ENCODE measurements at places on chromosomes 16 and 17.

GRCh38 chr16:10978871-10979446 lies 34.6 kb downstream of the CLEC16A start:
- DNase-seq: no peak

DNA sequence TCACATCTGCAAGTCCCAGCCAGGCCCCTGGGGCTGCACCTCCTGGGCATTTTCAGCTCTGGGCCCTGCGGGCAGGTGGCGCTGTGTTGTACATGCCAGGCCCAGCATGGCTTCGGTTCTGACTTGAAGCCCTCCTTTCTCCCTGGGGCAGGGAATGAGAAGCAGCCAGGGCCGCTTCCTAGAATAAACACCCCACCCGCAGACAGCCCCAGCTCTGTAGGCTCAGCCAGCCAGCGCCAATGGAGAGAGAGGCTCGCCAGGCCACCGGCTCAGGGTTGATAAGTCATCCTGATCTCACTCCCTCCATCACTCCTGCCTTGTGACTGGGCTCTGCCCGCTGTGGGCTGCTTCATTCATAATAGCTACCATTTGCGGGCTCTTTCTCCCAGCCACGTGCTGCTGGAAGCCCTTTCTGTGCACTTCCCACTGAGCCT lies 6.0 kb upstream of the GLIS2 start:
- peak; percentile 61 for DNase-seq

DNA sequence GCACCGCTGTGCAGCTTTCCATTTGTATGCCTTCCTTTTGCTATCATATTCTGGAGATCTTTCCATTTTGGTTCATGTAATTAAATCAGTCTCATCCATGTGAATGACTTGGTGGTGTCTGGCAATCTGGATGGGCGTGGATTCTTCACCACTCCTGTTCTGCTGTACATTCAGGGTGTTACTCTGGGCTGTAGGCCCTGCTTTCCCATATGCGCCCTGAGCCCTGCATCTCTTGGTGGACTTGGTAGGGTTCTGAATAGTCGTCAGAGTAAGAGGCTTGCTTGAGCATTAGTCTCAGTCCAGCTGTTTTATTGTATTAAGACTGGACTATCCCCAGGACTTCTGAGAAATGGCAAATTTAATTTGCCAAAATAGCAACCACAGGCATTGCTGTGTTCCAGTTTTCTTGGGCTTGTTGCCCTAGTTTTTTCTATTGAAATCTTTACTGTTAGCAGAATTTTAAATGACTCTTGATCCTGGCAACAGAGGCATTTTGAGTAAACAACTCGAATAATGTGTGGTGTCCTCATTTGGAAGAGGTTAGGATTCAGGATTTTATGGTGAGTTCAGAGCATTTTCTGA lies 14.9 kb downstream of the BANP start:
- DNase-seq: no peak

GRCh38 chr17:60529806-60530205 lies 3.8 kb upstream of the APPBP2 start:
- no peak for DNase-seq

- DNase-seq: no peak
Observed at GRCh38 chr17:82899941-82900340, 60.1 kb upstream of the ZNF750 start.

- DNase-seq: peak; percentile 73
Observed at GRCh38 chr17:41801374-41802271, 10.1 kb downstream of the P3H4 start.

DNA sequence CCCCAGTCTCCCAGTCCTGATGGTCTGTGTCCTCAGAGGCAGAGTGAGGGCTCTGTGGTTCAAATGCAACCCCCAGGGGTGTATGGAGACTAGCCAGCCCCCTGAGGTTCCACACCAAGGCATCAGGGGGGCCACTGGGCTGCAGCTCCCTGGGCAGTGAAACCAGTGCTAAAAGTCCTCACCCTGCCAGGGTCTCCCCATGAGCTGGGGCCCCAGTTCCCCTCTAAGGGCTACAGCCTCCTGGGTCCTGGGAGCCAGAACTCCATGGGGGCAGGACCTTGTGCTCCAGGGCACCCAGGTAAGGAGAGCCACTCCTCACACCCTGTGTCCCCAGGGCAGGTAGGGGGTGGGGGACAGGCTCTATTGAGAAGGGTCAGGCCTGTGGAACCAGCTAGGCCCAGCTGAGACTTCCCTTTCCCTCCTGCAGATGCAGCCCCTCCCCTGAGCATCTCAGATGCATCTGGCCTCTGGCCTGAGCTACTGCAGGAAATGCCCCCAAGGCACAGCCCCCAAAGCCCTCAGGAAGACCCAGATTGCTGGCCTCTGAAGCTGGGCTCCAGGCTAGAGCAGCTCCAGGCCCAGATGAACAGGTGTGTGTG lies 6.4 kb upstream of the DCAF7 start:
- DNase-seq: no peak

GRCh38 chr17:35684055-35684802 lies 47.2 kb upstream of the RASL10B start:
- no peak for DNase-seq

- no peak for DNase-seq
Observed at GRCh38 chr17:10172241-10172741, 26.1 kb downstream of the GAS7 start.

GRCh38 chr16:17515421-17516210 lies 44.9 kb upstream of the XYLT1 start:
- DNase-seq: no peak
